ENCODE measurements at places on chromosomes 7 and 10.

- no peak overlapping the region for H3K4me3 ChIP-seq
- peaks cover 25% of the 10 kb centered on the region for H3K4me1 ChIP-seq
- no peak for DNase-seq
- no peaks in the 10 kb centered on the region for H3K36me3 ChIP-seq
- no peak overlapping the region for H3K27ac ChIP-seq
- no peaks in the 10 kb centered on the region for H3K27me3 ChIP-seq
Measured at GRCh38 chr7:92768501-92769393, 67.6 kb downstream of the CDK6 start.

- H3K27ac ChIP-seq, result no peak overlapping the region
- no peaks in the 10 kb centered on the region for H3K4me1 ChIP-seq
- no peak for DNase-seq
- H3K4me3 ChIP-seq, result no peak overlapping the region
- no peaks in the 10 kb centered on the region for H3K36me3 ChIP-seq
Measured at GRCh38 chr10:44424957-44425356, 40.1 kb upstream of the CXCL12 start.

DNA sequence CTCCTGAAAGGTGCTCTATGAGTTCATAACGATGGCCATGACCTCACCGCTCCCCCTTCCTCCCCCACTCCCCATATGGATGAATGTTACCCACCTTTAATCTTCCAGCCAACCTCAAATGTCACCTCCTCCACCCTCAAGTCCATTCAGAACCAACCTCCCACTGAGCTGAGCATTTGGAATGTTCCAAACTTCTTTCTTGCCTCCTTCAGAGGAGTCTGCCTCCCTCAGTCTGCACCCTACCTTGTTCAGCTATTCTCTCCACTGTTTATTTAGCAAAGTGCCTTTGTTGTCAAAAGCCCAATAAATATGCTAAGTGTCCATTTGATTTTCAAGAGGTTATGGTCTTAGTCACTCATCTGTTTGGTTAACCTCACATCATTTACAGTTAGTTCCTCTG is 22.9 kb upstream of the MTPAP start:
- no peaks in the 10 kb centered on the region for H3K27me3 ChIP-seq
- no peak overlapping the region for H3K27ac ChIP-seq
- H3K4me1 ChIP-seq, result peaks cover 10% of the 10 kb centered on the region
- H3K36me3 ChIP-seq, result no peaks in the 10 kb centered on the region
- H3K4me3 ChIP-seq, result no peak overlapping the region
- no peak for DNase-seq

- no peak overlapping the region for H3K4me3 ChIP-seq
- no peaks in the 10 kb centered on the region for H3K4me1 ChIP-seq
- no peak for DNase-seq
- H3K36me3 ChIP-seq, result no peaks in the 10 kb centered on the region
- H3K27ac ChIP-seq, result no peak overlapping the region
Measured at GRCh38 chr7:31811650-31812461, 124.8 kb downstream of the PPP1R17 start.

DNA sequence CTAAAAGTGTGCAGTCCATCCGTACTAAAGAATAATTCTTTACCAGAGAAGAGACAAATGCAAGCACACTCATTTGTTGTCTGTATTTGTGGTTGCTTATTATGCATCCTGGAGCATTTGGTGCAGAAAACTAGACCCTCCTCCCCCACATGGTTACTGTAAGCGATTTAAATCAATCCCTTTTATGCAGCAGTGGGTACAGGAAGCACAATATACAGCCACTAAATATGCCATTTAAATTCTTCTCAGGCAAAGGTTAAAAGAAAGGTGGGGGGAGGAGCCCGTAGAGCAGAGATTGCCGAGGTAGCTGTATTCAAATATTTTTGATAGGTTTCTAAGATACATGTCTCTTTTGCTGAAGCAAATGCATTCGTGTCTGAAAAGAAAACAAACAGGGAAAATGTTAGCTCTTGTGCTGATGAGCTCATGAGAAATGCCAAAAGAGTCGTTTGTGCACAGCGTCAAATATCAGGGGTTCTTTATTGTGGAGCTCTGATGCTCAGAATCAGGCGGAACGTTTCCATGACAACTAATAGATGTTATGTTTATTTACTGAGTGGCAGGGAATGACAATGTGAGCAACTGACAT is 131.3 kb upstream of the NPVF start:
- no peak overlapping the region for H3K4me3 ChIP-seq
- no peaks in the 10 kb centered on the region for H3K27me3 ChIP-seq
- no peaks in the 10 kb centered on the region for H3K4me1 ChIP-seq
- no peaks in the 10 kb centered on the region for H3K36me3 ChIP-seq
- DNase-seq, result no peak

GRCh38 chr10:42827201-42827600 is 44.6 kb downstream of the BMS1 start:
- no peak for DNase-seq
- H3K4me3 ChIP-seq, result no peak overlapping the region
- H3K27me3 ChIP-seq, result no peaks in the 10 kb centered on the region
- peaks cover 54% of the 10 kb centered on the region for H3K36me3 ChIP-seq
- no peaks in the 10 kb centered on the region for H3K4me1 ChIP-seq

DNA sequence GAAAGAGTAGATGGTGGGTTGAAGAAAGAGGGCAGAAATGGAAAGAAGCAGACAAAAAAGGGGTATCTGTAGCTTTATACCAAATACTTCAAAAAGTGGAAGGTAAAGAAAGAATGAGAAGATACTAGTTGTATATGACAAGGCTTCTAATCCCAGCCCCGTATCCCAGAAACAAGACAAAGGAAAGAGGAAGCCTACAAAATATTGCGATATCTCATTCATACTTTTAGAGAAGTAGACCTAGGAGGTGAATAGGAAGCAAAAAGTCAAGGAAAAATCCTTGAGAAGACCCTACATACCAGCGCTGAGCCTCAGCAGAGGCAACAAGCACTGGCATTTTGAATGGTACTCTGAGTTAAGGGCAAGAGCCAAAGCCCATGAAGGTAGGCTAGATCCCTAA is 26.6 kb downstream of the PHTF2 start:
- no peak overlapping the region for H3K27ac ChIP-seq
- DNase-seq, result no peak

- H3K36me3 ChIP-seq, result no peaks in the 10 kb centered on the region
- no peaks in the 10 kb centered on the region for H3K27me3 ChIP-seq
- peaks cover 14% of the 10 kb centered on the region for H3K4me1 ChIP-seq
- no peak for DNase-seq
Measured at GRCh38 chr7:139708541-139708940, 69.3 kb downstream of the HIPK2 start.

GRCh38 chr7:42694894-42695507 is 216.9 kb downstream of the C7orf25 start:
- H3K4me3 ChIP-seq, result no peak overlapping the region

DNA sequence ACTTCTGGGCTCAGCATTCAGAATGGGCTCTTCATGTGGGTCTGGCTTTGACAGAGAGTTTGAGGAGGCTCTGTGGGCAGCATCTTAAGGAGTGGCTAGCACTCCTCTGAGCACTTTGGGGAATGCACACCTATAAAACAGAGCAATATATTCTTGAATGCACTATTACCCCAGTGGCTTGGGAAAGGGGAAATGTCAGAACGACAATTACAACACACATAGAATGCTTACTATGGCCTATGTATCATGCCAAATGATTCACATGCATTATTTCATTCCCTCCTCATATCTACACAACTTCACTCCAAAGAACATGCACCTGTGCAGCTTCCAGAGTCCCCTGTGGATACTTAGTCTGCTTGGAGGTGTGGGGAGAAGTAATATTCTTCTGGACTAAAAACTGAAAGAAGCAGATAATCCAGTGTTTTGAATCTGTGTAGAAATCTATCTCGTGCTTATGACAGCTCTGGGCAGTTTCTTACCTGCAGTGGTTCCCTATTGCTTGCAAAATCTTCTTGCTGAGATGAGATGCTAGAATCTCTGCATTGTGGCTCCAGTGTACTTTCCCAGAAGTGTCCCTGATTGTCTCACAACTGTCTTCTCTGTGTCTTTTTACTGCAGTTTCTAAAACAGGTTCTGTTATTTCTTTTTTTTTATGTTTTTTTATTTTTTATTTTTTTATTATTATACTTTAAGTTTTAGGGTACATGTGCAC is 5.5 kb upstream of the MGAM start:
- no peak overlapping the region for H3K4me3 ChIP-seq
- no peak overlapping the region for H3K27ac ChIP-seq
- no peak for DNase-seq
- no peaks in the 10 kb centered on the region for H3K27me3 ChIP-seq
- no peaks in the 10 kb centered on the region for H3K4me1 ChIP-seq

- H3K27ac ChIP-seq, result no peak overlapping the region
- no peaks in the 10 kb centered on the region for H3K27me3 ChIP-seq
- H3K4me1 ChIP-seq, result peaks cover 16% of the 10 kb centered on the region
- no peak overlapping the region for H3K4me3 ChIP-seq
Measured at GRCh38 chr10:100232101-100232500, 2.7 kb upstream of the CHUK start.

GRCh38 chr7:149774237-149775175 is 1.1 kb upstream of the ZNF467 start:
- H3K36me3 ChIP-seq, result no peaks in the 10 kb centered on the region
- no peak for DNase-seq
- H3K27ac ChIP-seq, result peak overlapping the region; percentile 83
- H3K4me3 ChIP-seq, result peak overlapping the region; percentile 60
- H3K27me3 ChIP-seq, result no peaks in the 10 kb centered on the region

- H3K27me3 ChIP-seq, result no peaks in the 10 kb centered on the region
- H3K36me3 ChIP-seq, result no peaks in the 10 kb centered on the region
- no peak overlapping the region for H3K27ac ChIP-seq
- DNase-seq, result no peak
- H3K4me1 ChIP-seq, result no peaks in the 10 kb centered on the region
Measured at GRCh38 chr10:75342397-75342796, 59.2 kb downstream of the ZNF503 start.

DNA sequence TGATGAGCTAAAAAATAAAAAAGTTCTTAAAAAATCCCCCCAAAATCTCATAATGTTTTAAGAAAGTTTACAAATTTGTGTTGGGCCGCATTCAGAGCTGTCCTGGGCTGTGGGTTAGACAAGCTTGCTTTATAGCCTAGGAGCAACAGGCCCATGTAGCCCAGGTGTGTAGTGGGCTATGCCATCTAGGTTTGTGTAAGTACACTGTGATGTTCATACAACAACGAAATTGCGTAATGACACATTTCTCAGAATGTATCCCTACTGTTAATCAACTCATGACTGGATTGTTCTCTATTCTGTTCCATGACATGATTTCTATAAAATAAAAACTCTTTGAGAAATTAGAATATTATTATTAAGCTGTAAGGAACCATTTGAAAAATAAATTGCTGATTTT is 13.0 kb downstream of the MIOS start:
- no peak overlapping the region for H3K27ac ChIP-seq
- DNase-seq, result no peak
- no peaks in the 10 kb centered on the region for H3K27me3 ChIP-seq
- no peaks in the 10 kb centered on the region for H3K4me1 ChIP-seq
- H3K4me3 ChIP-seq, result no peak overlapping the region
- peaks cover 10% of the 10 kb centered on the region for H3K36me3 ChIP-seq

GRCh38 chr7:130897515-130898419 is 163.8 kb upstream of the KLF14 start:
- no peaks in the 10 kb centered on the region for H3K27me3 ChIP-seq
- no peak for DNase-seq
- peak overlapping the region; percentile 86 for H3K27ac ChIP-seq
- no peak overlapping the region for H3K4me3 ChIP-seq
- H3K36me3 ChIP-seq, result no peaks in the 10 kb centered on the region

GRCh38 chr10:86671985-86672710 is 3.8 kb downstream of the LDB3 start:
- H3K27ac ChIP-seq, result peak overlapping the region; percentile 55
- H3K4me1 ChIP-seq, result peaks cover 11% of the 10 kb centered on the region
- no peak for DNase-seq
- H3K4me3 ChIP-seq, result no peak overlapping the region
- no peaks in the 10 kb centered on the region for H3K27me3 ChIP-seq
- H3K36me3 ChIP-seq, result no peaks in the 10 kb centered on the region

GRCh38 chr10:109914966-109915365 is 8.3 kb downstream of the XPNPEP1 start:
- no peak overlapping the region for H3K27ac ChIP-seq
- peaks cover 20% of the 10 kb centered on the region for H3K4me1 ChIP-seq
- no peaks in the 10 kb centered on the region for H3K36me3 ChIP-seq
- H3K4me3 ChIP-seq, result no peak overlapping the region

DNA sequence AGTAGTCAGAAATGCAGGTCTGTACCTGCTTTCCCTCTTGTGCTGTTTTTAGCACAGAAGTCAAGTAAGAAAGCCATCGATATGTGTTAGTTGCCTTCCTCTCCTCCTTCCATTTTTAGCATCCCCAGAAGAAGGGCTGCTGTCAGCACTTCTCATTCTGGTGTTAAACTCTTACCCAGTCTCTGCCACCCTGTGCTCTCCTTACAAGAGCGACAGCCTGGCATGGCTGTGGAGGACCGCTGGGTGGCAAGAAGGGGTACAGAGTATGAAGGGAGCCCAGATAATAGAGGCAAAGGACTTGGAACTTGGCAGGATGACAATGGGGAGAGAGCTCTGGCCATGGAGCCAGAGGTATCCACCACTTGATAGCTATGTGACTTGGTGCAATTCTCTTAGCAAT is 103.5 kb downstream of the RPS24 start:
- no peaks in the 10 kb centered on the region for H3K36me3 ChIP-seq
- peak; percentile 29 for DNase-seq
- no peak overlapping the region for H3K4me3 ChIP-seq
- no peaks in the 10 kb centered on the region for H3K4me1 ChIP-seq
- H3K27ac ChIP-seq, result no peak overlapping the region

DNA sequence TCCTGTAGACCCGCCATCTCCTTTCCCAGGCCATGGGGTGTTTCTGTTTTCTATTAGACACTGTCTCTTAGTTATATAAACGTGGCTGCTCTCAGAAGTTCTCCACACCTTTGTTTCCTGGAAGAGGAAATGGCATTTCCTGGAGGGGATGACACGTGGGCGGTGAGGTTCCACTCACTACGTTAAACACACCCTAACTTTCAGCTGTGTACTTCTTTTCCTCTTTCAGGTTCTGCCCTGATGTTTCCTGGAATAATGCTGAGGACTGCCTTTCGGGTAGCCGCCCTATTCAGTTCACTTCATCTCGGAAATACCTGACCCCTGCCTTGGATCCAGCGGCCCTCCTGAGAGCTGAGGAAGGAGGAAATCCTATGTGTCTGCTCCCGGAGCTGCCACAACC is 3.4 kb upstream of the PRKCQ start:
- no peak overlapping the region for H3K27ac ChIP-seq
- H3K4me1 ChIP-seq, result no peaks in the 10 kb centered on the region
- no peaks in the 10 kb centered on the region for H3K36me3 ChIP-seq
- no peaks in the 10 kb centered on the region for H3K27me3 ChIP-seq
- H3K4me3 ChIP-seq, result no peak overlapping the region

DNA sequence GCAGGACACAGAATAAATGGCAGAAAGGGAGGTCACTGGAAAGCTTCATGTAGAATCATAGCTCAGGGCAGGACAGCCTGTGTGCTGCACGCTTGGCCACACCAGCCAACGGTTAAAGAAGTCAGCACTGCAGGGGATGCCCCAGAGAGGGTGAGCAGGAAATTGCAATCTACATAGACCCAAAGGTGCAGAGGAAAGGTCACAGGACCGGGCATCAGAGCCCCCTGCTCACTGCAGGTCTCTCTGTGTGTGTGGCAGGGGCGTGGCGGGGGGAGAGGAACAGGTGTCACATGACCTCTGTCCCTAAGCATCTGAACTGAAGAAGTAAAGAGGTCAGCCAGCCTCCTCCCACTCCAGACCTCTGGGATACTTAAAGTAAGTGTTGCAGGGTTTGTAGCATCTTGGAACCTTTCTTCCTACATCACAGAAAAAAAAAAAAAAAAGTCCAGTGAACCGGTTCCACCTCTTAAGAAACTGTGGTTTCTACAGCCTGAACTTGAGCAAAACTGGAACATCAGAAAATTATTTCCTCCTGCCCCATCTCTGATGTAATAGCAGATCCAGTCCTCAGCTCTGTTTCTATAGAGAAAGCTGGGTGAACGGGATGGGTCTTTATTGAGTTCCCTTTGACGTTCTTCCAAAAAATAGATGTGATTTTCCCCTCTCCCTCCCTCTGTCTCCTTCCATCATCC is 64.3 kb downstream of the RGS10 start:
- no peak overlapping the region for H3K4me3 ChIP-seq
- H3K27ac ChIP-seq, result no peak overlapping the region
- DNase-seq, result no peak

All from vagina (tissue), 2 donors.